ENCODE measurements at places on chromosomes 2 and 18.

GRCh38 chr2:36497570-36498163, 100.3 kb downstream of the FEZ2 start:
- DNase-seq, result no peak

DNA sequence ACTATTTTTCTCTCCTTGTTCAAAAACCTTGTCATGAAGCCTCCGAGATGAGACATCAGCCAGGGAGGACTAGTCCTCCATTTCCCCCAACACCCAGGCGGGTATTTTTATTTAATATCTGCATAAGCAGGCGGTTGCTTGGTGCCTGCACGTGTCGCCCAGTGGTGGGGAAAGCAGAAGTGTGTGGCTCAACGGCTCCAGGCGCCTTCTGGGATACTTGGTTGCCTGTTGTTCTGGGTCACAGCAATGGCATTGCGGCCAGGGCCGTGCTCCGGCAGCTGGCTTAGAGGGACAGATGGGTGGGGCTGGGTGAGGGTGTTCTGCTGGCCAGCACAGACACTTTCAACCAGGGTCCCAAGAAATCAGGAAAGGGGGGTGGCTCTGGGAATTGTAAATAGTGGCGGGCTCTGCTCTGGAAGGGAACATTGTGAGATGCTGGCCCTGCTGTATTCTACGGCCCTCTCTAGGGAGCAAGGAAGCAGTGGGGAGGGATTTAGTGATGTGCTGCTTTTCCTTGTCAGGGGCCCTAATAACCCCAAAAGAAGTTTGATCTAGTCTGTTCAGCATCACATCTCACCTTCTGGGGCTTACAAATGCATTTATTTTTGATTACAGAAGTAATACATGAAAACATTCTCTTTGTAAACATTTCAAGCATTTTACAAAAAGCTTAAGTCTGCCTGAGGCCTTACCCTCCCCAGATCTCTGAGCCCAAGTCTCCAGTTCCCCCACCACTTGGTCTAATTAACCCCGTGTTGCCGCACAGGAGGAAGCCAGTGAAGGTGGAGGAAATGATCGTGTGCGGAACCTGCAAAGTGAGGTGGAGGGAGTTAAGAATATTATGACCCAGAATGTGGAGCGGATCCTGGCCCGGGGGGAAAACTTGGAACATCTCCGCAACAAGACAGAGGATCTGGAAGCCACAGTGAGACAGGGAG, 1.1 kb downstream of the VAMP8 start:
- no peak for DNase-seq

- peak; percentile 6 for DNase-seq
Measured at GRCh38 chr18:66495844-66496243, 108.0 kb downstream of the CDH19 start.

- DNase-seq, result no peak
Measured at GRCh38 chr2:190959911-190960788, 53.8 kb downstream of the STAT1 start.

- no peak for DNase-seq
Measured at GRCh38 chr2:161388146-161388779, 27.8 kb upstream of the TBR1 start.

Data from hippocampal formation (tissue), 2 donors.